Cardiac fibroblast (primary cell): ENCODE measurements at places on chromosomes 6 and 20.

DNA sequence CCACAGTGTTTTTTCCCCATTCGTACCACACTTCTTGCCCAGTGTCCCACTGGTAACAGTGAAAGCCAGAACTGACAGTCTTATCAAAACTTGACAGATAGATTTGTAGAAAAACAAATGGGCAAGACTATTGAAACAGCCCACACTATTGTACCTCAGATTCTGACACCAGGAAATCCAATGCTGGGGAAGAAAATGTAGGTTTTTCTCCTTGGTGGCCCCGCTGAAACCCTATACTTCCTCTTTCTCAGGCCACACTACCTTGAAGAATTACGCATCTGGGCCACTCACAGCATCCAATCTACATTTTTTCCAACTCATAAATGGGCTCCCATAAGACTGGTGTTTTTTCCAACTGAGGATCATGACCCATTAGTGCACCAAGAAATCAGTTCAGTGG lies 90.9 kb upstream of the HDDC2 start:
- no peak for DNase-seq

- DNase-seq, result peak; percentile 95
Measured at GRCh38 chr6:54419885-54420284, 111.6 kb downstream of the TINAG start.

DNA sequence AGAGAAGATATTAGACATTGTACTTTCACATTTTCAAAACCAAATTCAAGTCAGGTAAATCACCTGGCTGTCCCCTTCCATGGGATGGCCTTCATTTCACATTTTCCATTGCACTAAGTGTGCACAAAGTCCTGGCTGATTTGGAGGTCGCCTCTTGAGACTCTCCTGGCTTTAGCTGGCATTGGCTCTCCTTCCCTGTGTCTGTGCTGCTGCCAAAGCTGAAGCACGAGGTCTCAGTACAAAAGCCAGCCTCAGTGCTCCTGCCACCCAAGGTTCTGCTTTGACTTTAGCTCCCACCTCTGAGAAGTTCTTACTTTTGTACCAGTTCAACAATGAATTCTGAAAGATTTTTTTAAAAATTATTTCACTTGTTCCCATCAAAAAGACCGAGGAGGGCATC lies 289.2 kb upstream of the CNR1 start:
- DNase-seq, result no peak

DNA sequence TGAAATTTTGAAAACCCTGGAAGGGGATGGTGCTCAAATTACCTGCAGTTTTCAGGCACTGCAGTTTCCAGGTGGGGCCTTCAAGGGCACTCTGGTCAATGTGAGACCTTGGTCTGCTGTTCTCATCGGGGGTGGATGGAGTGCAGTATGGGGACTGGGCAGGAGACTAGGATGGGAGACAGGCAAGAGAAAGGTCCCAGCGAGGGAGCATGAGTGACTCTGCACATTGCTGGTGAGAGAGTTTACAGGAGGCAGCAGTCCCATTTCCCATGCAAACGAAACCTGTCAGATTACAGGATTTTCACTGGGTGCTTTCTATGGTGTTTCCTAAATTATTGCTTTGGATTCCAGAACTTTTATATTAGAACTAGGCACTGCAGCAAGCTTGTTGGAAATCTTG lies 73.5 kb upstream of the DTNBP1 start:
- DNase-seq, result no peak

- no peak for DNase-seq
Measured at GRCh38 chr6:41922154-41922553, 855 bp downstream of the BYSL start.

DNA sequence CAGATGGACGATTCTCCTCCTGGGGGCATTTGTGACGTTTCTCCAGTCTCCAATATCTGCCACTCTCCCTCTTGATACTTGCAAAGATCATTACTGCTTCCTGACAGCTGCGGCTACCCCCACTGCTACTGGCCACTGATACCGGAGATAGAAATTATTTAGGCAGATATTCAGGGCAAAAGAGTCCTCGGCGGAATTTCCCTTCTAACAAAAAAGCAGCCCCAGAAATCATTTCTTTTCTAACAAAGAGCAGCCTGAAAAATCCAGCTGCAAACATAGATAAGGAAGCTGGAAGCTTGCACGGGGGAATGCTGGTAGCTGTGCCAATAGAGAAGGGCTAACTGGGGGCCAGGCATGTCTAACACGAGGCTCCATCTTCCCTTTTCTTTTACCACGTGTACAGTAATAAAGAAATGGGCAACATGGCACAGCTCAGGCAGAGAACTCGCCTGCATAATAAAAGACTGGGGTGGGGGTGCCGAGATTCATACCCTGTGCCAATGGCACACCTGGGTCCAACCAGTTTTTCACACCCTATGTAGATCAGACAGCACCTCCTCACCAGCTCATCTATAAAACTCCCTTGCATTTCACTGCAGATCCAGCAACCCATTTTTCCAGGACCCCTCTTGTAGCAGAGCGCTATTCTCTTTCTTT lies 6.1 kb downstream of the TP53RK start:
- DNase-seq, result peak; percentile 56

GRCh38 chr6:28747631-28748157 lies 176.1 kb downstream of the TRIM27 start:
- DNase-seq, result peak; percentile 61

GRCh38 chr6:4435981-4436445 lies 300.6 kb upstream of the ECI2 start:
- no peak for DNase-seq

- no peak for DNase-seq
Measured at GRCh38 chr6:120960761-120961160, 373.5 kb downstream of the TBC1D32 start.

DNA sequence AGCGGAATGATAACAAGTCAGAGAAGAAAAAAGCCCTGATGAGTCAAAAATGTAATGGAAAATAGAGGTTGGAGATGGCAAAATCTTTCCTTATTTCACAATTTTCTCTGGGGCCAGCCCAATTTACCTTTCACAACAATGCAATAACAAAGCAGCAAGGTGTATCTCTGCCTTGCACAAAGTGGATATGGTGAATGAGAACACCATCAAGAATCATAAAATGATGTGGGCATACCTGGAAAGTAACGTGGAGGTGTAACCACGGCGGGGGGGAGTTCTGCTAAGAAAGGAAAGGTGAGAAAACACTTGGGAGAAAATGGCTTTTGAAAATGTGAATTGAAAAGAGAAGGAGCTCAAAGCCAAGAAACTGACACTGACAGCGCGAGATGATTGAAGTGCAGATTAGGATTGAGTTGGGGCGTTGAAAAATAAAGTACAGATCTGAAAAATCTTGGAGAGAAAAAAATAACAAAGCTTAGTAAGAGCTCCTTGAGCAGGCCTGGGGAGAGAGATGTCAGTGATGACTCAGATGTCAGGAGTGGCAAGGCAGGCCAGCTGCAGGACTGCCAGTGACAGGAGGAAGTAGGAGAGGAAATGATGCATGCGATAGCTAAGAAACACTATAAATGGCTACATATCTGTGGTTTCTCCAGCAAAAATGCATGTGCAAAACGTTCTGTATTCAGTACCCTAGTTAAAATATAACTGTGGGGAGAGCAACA lies 26.2 kb downstream of the ARHGAP18 start:
- DNase-seq, result peak; percentile 99

DNA sequence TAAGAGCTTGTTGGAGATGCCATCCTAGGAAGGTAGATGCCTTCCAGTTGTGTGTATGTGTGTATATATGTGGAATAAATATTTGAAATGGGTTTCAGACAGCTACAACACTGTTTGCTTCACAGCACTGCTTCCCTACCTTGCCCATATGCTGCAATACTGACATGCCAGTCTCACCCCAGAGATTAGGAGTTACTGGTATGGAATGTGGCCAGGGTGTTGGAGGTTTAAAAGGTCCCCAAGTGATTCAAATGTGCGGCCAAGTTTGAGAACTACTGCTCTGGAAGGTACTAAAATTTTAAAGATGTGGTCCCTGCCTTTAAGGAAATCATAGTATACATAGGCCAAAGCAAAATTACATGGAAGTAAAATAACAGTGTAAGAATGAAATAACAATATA lies 39.5 kb downstream of the BCKDHB start:
- DNase-seq, result no peak

GRCh38 chr6:129628101-129628815 lies 81.7 kb downstream of the ARHGAP18 start:
- no peak for DNase-seq

GRCh38 chr6:168225471-168225911 lies 94.1 kb downstream of the DACT2 start:
- DNase-seq, result no peak

DNA sequence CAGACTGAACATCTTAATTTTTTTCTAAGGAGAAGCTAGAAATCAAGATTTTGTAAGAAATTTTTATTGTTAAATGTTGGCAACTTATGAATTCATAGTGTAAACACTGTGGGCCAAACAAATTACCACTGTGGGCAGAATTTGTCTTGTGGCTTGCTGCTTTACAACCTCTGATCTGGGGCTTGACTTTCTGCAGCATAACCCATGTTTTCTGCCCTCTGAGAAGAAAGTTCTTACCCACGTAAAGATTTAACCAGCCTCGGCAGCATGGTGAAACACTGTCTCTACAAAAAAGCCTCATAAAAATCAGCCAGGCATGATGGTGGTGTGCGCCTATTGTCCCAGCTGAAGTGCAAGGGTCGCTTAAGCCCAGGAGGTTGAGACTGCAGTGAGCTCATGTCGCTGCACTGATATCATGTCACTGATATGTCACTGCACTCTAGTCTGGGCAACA lies 12.9 kb downstream of the ITCH start:
- DNase-seq, result no peak

GRCh38 chr20:57262301-57262700 lies 4.1 kb downstream of the BMP7 start:
- DNase-seq, result no peak

GRCh38 chr6:165008971-165009370 lies 300.4 kb downstream of the C6orf118 start:
- no peak for DNase-seq

DNA sequence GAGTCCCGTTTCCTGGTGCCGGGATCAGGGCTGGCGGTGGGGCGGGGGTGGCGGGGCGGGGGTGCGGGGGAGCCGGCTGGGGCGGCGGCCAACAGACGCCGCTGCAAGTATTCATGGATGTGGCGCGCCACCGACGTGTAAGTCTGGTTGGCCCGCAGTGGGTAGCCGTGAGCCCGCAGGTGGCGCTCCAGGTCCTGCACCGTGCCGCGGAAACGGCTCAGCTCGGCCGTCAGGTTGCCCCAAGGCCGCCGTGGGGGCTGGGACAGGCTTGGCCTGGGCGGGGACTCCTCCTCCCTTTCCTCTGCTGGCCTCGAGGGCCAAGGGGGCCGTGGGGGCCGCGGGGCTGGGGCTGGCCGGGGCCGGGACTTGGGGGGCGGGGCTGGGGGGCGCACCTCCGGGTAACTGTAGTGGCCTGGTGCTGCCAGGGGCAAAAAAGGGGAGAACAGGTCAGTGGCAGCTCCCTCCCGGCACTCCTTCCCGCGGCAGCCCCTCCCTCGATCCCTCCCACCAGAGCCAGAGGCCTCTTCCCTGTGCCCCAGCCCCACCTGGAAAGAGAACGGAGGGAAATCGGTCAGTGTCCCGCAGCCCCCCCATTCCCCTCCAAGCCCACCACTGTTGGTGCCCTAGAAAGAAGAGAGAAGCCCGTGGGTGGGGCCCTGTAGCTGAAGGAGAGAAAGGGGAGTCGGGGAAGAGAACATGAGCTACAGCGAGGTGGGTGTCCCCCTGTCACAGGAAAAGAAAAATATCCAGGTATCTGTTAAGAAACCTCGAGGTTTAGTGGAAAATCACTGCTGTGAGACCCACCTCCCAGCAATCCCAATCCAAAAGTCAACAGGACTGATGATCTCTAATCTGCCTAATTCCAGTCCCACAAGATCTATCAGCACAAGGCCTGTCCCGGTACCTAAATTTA lies 21.3 kb downstream of the TNXB start:
- DNase-seq, result peak; percentile 83

DNA sequence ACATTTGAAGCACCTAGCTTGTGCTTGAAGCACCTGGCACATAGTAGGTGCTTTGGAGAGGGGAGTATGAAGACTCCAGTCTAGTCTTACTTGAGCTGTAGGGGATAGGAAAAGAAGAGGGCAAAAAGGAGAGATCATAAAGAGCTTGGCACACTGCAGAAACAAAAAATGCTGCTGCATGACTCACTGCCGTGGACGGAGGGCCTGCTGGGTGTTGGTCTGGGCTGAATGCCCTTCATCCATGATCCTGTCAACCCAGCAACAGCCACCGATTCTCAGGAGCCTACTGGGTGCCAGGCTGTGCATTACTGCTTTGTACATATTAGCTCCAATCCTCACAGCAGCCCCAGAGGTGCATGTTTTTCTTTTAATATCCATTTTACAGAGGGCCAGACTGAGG lies 6.0 kb downstream of the PDYN start:
- peak; percentile 5 for DNase-seq

DNA sequence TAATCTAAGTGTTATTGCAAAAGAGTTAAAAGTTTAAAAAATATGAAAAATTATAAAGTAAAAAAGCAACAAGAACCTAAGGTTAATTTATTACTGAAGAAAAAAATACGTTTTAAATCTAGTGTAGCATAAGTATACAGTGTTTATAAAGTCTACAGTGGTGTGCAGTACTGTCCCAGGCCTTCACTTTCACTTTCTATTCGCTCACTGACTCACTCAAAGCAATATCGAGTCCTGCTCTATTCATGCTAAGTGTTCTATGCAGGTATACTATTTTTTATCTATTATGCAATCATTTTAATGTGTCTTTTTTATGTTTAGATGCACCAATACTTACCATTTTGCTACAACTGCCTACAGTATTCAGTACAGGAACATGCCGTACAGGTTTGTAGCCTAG lies 113.0 kb downstream of the MANEA start:
- no peak for DNase-seq

DNA sequence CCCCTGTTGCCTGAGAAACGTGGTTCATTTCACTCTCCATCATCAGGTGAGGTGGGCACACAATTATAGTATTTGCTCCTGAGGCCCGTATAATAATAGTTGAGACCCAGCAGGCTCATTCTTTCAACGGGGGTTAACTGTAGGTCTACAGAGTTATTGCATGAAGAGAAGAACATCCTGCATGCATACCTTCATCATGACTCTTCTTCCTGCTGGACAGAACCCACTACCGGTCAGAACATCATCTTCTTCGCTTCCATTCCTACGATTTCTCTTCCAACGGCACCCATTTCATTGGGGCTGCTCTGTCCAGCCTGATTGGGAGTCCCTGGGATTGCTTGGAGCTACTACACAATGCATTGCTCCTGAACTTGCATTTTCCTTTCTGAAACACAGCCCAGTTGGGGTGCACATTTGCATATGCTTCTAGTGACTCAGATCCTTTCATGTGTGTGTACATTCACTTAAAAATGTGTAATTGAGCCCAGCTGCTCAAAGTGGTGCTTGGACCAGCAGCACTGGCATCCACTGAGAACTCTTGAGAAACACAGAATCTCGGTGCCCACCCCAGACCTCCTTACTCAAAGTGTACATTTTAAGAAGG lies 57.4 kb downstream of the SLC24A3 start:
- peak; percentile 80 for DNase-seq

GRCh38 chr6:12973386-12973785 lies 256.8 kb downstream of the PHACTR1 start:
- DNase-seq, result peak; percentile 36

DNA sequence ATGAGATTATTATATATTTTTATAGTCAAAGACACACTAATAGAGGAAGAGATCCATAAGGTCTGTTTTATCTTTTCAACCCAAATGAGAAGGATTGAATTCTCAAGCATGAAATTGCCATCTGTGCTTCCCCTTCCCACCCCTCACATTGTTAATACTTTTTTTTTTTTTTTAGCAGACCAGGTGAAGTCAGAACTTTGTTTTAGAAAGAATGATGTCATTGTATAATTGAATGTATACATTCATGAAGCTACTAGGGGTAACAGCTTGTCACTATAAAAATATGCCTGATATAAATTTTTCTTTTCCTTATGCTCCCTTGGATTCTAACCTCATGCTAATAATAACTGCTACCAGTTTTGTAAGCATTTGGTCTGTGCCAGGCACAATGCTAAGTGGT lies 88.9 kb downstream of the TFAP2B start:
- DNase-seq, result no peak
